Right lung (tissue), 10 donors: ENCODE measurements at places on chromosomes 7 and 10. TPM values are rescaled to one million over a fixed set of nuclear protein-coding genes. Genes with fewer than 3 reads are reported as not detected.

DNA sequence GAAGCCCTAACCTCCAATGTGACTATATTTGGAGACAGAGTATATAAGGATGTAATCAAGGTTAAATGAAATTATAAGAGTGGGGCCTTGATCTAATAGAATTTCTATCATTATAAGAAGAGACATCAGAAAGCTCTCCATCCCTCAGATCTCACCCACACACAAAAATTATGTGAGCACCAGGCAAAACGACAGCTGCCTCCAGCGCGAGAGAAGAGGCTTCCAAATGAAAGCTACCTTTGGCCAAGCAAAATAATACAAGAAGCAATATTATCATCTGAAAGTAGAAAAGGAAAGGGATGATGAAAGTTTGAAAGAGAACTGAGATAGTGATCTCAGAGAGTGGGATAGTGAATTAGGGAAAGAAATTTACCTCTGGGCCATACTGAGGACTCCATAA lies 1192.5 kb downstream of the NXPH1 start:
- DNase-seq, result no peak

GRCh38 chr7:100884736-100885439 lies 4.6 kb downstream of the UFSP1 start:
- DNase-seq, result no peak

Gene POM121L12
- polyA plus RNA-seq, result not detected

DNA sequence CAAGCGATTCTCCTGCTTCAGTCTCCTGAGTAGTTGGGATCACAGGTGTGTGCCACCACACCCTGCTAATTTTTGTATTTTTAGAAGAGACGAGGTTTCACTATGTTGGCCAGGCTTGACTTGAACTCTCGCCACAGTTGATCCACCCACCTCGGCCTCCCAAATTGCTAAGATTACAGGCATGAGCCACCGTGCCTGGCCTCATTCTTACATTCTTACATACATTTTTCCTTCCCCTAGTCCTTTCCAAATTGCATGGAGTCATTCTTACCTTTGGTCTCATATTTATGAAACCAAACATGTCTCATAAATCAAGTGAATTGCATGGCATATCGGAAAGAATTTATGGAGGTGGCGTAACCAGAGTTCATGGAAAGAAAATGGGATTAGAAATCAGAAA lies 148.5 kb downstream of the ANLN start:
- no peak for DNase-seq

Gene SEMA3C
- 115 TPM for polyA plus RNA-seq

DNA sequence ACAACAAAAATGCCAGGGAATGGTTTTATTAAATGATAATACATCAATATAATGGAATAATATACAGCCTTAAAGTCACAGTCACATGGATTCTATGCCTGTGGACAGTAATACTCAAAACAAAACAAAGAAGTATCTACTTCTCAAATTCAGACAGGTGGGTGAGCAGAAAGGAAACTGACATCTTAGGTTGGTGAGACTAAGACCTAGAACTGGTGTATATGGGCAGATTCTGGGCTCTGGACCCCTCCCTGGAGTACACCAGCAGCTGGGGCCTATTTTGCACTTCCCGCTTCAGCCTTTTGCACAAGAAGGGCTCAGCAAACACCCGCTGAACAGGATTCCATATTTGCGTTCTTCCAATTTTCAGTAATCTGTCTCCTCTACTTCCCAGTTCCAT lies 5.4 kb upstream of the FIS1 start:
- DNase-seq, result no peak

- peak; percentile 61 for DNase-seq
These were observed at the start of gene PROSER2 for GRCh38 chr10:11823122-11823988. TSS of gene PROSER2 (plus strand) at chr10:11823356. CDS start at chr10:11852078, 28,722 bp downstream.

- no peak for DNase-seq
These were observed 320.7 kb upstream of the MAGI2 start for GRCh38 chr7:79774150-79774549.

DNA sequence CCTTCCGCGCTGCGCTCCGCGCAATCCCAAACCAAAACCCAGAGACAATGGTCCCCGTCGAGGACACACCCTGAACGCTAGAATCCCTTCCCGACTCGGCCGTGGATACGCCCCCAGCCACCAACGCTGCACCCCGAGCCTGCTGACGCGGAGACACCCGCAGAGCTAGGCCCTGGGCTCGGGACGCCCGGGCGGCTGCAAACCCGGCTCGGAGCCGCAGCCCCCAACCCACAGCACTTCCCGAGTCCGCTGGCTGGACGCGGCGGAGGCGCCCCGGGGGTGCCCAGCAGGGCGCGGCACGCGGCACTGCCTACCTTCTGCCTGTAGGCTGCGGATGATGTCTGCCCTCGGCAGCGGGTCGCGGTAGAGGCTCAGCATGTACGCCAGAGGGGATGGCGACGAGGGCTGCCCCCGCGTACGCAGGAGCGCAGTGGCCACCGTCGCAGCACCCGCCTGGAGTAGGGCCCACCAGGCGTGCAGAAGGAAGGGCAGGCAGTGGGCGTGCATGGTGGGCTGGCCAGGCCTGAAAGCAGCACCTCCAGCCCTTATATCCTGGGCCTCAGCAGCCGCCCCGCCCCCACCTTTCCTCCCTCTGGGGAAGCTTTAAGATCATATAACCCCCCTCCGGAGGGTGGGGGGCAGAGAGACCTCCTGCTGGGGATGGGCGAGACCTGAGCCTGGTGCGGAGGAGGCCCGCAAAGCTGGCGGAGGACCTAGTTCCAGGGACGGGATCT lies at the start of gene NODAL:
Gene NODAL, minus strand, starts transcription at position 521 of the 734 bp plus-strand sequence. Its CDS starts 14 bp downstream, at position 507.
- no peak for DNase-seq

DNA sequence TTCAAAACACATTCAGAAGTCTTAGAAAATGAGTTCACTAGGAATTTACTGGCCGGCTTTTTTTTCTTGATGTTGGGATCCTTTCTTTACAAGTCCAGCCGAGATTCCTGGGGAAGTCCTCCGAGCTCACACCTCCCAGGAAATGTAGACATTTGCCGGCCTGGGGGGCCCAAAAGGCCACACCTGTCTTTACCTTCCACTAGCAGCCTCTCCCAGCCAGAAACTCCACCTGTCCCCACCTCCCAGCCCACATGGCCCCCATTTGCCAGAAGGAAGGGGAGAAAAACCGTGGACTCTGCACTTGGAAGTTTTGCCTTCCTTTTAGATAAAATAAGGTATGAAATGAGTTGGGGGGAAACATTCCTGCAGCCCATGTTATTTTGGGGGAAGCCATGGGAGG lies 27.6 kb upstream of the EMX2 start:
- no peak for DNase-seq

GRCh38 chr7:154425271-154425670 lies 373.1 kb downstream of the DPP6 start:
- DNase-seq, result no peak

DNA sequence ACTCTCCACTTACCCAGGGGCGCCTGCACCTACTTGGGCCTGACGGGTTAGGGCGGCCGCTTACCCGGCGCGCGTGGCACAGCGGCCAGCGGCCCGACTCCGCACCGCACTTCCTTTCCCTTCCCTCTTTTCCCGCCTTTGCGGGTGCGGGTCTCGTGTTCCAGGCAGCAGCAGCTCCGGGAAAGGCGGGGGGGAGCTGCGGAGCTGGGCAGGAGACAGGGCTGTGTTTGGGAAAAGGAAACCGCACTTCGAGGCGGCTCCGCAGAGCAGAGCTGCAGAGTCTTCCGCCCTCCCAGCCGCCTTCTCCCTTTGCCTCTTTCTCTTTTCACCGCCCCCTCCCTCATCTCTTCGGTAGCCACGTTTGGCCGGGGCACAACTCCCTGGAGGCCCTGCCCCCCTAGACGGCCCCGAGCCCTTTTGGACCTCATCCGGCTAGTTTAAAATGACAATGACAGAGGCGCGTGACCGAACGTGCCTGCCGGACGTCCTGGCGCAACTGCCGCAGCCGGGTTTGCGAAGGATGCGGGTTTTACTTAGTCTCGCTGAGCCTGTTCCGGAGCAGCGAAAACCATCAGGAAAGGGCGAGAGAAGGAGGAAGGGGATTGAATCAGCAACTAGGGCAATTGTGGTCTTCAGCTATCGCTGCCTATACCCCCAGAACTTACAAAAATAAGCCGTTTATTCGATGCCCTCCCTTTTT lies 7.9 kb upstream of the PAX2 start:
- no peak for DNase-seq

Gene HOXA9
- polyA plus RNA-seq, result 0.26 TPM

DNA sequence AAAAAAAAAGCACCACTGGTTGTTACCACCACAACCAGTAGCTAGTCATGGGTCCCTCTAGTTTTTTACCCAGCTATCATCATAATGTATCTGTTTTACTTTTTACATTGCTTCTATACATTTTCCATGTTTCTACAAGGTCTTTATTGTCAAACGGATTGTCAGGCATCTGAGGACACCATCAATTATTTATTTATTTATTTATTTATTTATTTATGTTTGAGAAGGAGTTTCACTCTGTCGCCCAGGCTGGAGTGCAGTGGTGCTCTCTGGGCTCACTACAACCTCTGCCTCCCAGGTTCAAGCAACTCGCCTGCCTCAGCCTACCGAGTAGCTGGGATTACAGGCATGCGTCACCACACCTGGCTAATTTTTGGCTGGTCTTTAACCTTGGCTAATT lies 29.0 kb upstream of the HNRNPH3 start:
- DNase-seq, result no peak

Gene ACTR3C
- 9.4 TPM for polyA plus RNA-seq

Gene OR9A2
- not detected for polyA plus RNA-seq

- DNase-seq, result peak; percentile 85
These were observed 612.1 kb upstream of the MGMT start for GRCh38 chr10:128854963-128855362.

Gene ZFAND2A
- polyA plus RNA-seq, result 21.9 TPM

Gene TBL2
- polyA plus RNA-seq, result 41.9 TPM

GRCh38 chr7:94559972-94560371 lies 50.4 kb downstream of the CASD1 start:
- no peak for DNase-seq

- no peak for DNase-seq
These were observed 74.9 kb downstream of the BEND7 start for GRCh38 chr10:13453896-13454295.

GRCh38 chr10:29553544-29554250 lies 81.1 kb downstream of the SVIL start:
- no peak for DNase-seq

DNA sequence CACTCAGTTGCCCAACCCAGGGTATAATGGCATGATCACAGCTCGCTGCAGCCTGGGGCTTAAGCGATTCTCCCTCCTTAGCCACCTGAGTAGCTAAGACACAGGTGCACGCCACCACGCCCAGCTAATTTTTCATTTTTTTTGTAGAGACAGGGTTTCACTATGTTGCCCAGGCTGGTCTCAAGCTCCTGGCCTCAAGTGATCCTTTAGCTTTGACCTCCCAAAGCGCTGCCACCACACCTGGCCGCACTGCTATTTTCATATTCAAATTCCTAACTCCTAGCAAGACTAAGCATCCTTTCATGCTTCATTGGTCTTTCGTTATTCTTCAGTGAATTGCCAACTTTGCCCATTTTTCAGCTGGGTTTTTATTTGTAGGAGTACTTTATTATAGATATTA lies 30.4 kb upstream of the DAGLB start:
- no peak for DNase-seq

Gene TUBAL3
- not detected for polyA plus RNA-seq

Gene UCMA
- polyA plus RNA-seq, result 0.37 TPM

DNA sequence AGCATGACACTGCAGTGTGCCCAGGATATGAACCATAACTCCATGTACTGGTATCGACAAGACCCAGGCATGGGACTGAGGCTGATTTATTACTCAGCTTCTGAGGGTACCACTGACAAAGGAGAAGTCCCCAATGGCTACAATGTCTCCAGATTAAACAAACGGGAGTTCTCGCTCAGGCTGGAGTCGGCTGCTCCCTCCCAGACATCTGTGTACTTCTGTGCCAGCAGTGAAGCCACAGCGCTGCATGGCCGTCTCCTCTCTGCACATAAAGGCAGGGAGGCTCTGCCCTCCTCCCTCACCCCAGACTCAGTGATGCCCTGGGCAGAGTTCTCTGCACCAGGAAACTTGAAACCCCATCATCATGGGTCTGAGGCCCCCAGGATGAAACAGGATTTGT lies 70.7 kb upstream of the PRSS58 start:
- no peak for DNase-seq

Gene KMT2E
- polyA plus RNA-seq, result 91.1 TPM

GRCh38 chr7:74026903-74027682 lies 880 bp upstream of the ELN start:
- DNase-seq, result peak; percentile 64

DNA sequence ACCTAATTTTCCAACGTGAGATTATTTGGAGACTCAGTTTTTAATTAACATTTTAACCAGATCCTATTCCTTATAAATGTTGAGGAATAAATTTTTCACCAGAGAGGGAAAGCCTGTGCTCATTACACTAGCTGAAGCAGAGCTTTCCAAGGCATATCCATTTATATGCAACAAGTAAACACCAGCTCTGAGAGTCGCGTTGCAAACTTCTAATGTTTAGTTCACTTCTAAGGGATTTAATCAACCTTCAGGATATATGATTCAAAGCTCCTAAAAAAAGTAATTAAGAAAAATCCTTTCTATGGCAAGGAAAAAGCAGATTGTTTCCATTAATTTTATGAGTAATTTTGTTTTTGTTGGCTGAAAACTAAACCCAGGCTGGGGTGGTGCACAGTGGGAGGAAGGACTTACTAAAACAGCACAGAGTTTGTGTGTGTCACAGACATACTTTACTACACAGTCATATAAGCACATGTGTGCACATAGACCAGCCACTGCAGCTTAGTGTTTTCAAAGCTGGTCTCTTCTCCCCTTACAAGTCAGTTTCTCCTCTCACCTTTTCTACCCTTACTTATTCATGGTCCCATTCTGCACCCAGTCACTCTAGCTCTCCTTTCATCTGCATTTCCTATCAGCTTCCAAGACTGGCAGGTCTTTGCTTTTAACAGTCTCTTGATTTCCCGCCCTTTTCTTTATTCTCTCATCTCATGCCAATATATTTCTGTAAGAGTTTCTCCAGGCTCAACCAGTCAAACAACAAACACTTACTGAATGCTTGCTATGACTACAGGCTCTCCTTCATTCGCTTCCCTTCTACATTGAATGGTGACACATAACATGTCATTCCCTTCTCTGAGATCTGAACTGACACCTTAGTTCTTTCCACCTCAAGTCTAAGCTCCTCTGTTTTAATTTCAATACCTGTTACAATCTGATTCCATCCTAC lies 81.1 kb upstream of the FZD1 start:
- no peak for DNase-seq

Gene CLRN3
- 0.15 TPM for polyA plus RNA-seq

Gene ERV3-1
- 62.5 TPM for polyA plus RNA-seq

GRCh38 chr10:49609283-49610113 lies 612 bp upstream of the SLC18A3 start:
- DNase-seq, result no peak
